CD4-positive, alpha-beta T cell (primary cell): ENCODE measurements at places on chromosomes 16 and 17.
A peak's percentile ranks its signal among the peaks of the same experiment; 100 is the strongest.

GRCh38 chr17:81037026-81037797 lies 2.3 kb downstream of the BAIAP2 start:
- DNase-seq, result no peak

DNA sequence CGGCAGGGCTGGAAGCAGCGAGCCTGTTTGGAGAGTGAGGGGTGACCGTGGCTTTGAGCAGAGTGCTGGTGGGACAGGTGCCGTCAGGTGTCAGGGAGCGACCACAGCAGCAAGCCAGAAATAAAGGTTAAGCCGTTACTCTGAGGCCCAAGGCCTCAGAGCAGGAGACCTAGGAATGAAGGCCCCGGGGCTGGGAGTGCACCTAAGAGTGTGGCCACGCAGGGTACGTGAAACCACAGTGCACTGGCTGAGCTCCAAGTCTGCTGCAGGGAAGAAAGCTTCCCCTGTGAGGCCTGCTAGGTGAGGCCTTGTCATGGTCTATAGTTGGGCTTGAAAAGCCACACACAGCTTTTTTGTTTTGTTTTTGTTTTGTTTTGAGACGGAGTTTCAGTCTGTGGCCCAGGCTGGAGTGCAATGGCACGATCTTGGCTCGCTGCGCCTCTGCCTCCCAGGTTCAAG lies 8.7 kb downstream of the CLUAP1 start:
- peak; percentile 79 for DNase-seq

DNA sequence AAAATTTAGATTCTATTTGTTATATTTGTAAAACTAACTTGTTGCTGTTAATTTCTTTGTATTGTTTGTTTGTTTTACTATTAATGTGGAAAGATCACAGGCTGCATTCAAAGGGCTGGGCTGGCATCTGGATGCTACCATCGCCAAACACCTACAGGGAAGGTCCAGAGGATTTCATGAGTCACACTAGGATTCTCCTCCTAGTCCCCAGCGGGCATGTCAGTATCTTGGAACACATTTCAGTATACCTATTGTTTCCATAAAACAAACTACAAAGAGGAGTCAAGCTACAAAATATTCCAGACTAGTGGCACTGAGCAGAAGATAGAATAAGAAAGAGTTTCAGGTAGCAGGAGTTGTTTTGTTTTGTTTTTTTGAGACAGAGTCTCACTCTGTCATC lies 55.3 kb downstream of the NOG start:
- no peak for DNase-seq

DNA sequence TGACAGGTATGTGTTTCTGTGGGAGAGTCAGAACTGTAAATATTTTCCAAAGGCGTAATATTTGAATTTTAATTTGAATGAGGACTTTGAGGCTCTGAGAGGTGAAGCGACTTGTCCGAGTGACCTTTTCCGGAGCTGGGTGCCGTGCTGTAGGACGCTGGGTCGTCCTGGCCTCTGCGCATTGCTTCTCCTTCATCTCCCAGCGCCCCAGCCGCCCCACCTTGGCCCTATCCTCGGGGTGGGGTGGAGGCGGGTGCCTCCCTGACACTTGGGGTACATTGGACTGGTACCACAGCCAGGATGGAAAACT lies 147.8 kb downstream of the SPECC1 start:
- no peak for DNase-seq

DNA sequence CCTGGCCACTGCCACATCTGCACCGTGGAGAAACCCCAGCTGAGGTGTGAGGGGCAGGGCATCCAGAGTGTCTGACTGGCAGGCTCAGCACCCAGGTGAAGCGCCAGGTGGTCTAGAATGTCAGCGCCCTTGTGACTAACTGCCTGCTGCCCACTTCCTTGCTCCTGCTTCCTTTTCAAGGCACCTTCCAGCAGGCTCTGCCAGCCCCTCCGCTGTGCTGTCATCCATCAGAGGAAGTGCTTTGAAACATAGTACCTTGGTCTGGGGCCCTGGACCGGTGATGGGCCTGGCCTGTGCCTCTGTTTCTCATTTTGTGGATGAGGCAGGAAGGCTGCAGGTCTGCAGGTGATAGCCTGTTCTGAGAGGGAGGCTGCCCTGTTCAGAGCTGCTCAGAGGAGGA lies 5.5 kb downstream of the SPNS2 start:
- no peak for DNase-seq

DNA sequence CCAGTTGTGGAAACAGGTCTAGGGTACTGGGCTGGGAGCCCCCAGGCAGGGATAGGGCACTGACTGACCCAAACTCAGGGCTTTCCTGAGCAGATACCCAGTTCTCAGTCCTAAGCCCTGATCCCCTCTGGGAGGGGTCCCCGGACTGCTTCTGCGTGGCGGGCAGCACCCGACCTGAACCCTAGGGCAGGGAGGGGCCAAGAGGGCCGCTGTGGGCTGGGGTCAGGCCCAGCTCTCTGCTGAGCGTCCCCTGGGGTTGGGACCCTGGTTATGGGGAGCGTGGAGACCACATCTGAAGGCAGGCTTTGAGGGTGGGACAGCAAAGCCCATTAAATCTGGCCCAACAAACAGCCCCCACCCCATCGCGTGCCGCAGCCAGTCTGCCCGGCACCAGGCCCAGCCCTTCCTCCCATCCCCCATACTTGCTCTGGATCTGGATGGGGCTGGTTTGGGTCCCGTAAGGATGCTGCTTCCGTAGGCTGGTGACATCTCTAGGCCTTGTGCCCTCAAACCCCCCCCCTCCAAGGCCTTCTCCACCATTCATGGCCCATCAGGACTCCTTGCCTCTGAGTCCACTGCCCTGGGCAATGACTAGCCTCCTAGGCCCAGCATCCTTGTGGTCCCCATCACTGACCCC lies 691 bp upstream of the FAM83G start:
- no peak for DNase-seq

DNA sequence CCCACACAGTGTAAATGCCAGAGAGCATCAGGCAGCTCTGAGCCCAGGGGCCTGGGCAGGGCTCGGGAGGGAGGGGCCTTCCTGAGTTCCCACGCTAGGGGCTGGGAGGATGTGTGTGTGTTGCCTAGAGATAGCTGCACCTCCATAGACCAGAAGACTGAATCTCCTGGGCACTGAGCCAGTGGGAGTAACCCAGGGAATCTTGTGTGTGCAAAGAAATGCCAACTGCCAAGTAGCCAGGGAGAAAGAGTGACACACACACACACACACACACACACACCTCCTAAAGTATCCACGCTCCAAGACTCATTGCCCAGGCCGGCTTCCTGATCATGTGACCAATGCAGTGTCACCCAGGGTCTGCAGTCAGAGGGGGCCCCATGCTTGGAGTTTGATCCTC lies 166.2 kb upstream of the RPL38 start:
- no peak for DNase-seq

DNA sequence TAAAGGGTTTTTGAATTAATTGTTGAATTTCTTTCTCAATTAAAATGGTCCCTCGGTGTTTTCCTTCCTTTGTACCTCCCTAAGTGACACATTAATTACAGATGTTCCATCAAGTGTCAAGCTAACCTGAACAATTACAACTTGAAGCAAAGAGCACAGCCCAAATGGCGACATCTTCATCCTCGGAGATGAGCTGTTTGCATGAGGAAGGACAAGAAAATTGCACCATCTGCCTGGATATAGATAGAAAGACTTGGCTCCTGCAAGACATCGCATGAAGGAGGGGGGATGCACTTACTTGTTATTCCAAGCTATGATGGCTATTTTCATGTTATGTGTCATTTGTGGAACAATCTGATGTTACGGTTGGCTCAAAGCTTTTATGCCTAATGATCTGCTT lies 86.4 kb upstream of the ZKSCAN2 start:
- no peak for DNase-seq

DNA sequence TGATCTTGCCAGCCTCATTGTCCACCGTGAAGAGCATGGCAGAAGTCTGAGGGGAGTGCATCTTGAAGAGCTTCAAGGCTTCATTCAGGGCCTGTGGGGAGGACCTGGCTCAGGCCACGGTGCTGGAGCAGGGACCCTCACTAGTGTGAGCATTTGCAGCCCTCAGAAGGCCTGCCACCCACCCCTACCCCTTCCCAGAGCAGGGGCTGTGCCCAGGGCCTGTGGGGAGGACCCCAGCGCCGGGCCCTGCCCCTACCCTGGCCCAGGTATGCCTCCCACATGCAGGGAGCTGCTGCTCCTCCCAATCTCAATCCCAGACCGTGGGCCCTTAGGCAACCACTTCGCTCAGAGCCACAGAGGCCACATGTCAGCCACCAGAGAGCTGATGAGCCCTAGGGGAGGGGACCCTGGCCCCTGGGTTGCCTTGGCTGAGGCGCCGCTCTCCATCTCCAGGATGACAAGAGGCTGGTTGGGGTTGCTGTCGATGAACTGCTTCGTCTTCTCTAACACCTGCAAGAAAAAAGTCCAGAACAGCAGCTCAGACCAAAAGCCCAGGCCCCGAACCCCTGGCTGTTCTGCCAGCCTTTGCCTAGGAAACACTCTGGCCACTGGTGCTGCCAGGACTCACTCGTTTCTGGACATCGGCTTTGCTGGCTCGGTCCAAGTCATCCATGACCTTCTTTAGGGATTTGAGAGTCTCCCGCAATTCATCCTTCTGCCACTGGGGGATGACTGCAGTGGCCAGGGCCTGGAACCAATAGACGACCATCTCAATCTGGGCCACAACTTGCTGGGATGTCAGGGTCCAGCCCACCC lies 1.8 kb upstream of the EXOSC6 start:
- DNase-seq, result no peak

DNA sequence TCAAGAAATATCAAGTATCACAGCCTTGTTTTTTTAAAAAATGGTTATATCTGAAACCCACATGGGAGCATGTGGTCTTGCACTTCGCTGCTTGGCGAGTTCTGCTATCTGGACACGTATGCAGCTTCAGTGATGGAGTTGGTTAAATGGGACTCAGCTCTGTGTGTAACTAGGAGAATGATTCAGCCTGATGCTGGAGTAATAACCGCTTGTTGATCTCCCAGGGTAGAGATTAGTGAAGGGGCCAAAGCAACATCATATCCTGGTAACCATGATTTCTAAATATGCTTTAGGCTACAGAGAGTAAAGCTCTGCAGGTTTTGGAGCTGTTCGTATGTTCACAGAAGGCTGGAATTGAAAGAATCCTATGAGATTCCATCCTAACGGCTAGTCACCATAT lies 63.2 kb downstream of the IQCK start:
- DNase-seq, result no peak

DNA sequence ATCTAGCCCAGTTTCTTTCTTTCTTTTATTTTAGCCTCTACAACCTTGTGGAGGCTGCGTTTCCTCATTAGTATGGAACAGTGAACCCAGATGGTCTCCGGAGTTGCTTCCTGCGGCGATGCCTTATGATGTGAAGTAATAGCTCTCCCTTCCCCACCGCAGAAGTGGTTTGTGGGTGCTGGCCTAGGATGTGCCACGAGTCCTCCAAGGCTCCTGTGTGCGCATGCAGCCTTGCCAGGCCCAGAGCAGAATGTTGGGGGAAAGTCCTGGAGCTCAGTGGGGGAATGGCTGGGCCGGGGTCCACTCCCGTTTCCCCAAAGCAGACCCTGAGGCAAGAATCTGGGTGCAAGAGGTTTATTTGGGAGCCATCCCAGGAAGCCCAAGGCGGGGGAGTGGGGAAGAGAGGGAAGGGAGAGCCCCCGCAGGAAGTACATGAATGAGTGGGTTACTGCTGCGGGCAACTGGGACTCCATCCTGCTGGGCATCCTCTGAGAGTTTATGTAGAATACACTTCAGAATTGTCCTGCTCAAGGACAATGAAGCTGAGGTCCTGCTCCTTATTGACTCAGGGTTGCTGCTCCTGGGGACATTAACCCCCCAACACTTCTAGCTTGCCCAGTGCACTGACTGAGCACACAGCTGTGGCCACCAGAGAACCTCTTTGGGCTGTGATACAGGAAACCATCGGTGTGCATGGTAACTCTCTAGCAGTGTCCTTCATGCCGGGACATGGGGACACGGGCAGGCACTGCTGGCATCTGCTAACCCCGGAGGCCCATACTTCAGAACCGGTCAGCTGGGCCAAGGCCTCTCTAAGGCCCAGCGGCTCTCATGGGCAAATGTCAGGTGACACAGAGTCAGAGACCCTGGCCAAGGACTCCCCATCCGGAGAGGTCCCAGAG lies 3.7 kb upstream of the HCRT start:
- DNase-seq, result no peak

DNA sequence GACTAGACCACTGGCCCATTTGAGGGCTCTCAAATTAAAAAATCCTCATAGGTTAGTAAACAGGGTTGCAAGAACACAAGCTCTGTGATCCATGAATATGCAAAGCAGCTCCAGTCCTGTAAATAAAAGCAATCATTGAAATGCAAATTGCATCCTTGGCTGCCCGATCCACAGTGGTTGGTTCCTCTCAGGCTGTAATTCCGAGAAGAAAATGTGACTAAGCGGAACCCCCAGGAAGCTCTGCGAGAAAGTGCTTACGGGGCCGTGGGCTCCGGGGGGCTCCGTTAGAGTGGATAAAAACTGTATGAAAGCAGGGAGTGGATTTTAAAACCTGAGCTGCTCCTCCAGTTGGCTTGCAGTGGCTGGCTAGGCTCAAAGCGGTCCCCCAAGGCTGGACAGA lies 2.5 kb downstream of the GPRC5B start:
- no peak for DNase-seq

DNA sequence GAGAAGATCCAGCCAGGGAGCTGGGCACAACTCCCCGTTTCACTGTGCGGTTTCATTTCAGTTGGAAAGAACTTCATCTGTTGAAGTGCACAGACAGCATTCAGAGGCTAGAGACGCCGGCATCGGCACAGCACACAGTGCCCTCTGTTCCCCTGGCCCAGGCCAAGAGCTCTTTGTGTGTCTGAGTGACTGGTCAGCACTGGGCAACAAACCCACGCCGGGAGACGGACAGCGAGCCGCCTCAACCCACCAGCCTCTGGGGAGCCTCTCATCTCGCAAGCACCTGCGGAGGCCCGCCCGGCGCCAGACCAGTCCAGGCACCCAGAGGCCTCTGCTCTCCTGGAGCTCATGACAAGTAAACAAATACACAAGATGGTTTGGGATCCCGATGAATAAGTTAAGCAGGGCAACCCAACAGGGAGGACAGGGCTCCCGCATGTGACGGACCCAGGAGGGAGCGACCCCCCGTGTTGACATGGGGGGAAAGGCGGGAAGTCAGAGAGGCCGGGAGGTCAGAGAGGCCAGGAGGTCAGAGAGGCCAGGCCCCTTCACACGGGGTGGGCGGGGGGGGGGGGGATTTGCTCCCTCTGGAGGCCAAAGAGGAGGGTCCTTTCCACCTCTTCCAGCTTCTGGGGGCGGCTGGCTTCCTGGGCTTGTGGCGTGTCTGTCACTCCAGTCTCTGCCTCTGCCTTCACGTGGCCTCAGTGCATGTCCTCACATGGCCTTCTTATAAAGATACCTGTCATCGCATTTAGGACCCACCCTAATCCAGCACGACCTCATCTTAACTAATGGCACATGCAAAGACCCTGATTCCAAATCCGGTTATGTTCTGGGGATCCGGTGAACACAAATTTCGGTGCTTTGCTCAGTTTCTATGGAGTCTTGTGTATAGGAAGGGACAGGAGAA lies 25.8 kb upstream of the KLHDC4 start:
- no peak for DNase-seq

GRCh38 chr16:87878704-87879103 lies 9.4 kb upstream of the SLC7A5 start:
- no peak for DNase-seq

GRCh38 chr16:76970745-76971099 lies 220.3 kb upstream of the MON1B start:
- DNase-seq, result no peak

GRCh38 chr17:6457688-6458459 lies 13.6 kb downstream of the PIMREG start:
- DNase-seq, result no peak
